H4 (cell line): ENCODE measurements at places on chromosomes 5 and 9. TPM values are rescaled to one million over a fixed set of nuclear protein-coding genes. Genes with fewer than 3 reads are reported as not detected.

- DNase-seq = peak; percentile 37
Measured at GRCh38 chr9:129237164-129237611, 59.1 kb upstream of the IER5L start.

DNA sequence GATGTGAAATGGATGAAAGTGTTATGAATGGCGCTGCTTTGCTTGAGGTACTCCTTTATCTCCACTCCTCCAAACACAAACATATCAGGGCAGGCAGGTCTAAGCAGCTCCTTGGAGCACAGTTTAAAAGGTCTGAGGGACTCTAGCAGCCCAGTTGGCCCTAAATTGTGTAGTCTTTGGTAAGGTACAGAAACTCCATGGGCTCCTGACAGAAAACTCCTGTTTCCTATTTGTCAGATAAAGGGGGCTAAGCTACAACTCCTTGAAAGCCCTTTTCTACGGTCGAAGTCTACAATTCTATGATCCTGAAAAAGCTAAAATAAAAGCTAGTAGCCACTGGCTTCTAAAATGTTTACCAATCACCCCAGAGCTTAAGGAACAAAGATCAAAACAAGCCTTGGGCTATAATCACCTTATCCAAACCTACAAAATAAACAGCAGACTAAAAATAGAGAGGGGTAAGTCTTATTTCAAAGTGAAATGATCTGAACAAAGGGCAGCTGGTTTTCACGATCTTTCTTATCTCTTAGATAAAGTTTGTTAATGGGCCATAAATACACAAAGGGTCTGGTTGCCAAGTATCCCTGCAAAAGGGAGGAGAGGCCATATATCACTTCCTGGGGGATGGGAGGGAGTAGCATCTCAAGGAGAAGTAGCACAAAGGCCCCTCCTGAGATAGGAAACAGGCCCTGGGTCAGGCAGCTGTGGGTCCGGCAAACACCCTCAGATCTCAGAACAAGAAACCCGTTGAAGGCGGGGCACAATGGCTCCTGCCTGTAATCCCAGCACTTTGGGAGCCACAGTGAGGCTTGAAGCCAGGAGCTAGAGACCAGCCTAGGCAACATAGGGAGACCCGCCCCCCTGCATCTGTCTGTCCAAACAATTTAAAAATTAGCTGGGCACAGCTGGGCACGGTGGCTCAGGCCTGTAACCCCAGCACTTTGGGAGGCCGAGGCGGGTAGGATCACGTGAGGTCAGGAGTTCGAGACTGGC is 28.3 kb upstream of the DENND4C start:
- DNase-seq = no peak

The C9orf153 gene
- not detected in 2 replicates for total RNA-seq

DNA sequence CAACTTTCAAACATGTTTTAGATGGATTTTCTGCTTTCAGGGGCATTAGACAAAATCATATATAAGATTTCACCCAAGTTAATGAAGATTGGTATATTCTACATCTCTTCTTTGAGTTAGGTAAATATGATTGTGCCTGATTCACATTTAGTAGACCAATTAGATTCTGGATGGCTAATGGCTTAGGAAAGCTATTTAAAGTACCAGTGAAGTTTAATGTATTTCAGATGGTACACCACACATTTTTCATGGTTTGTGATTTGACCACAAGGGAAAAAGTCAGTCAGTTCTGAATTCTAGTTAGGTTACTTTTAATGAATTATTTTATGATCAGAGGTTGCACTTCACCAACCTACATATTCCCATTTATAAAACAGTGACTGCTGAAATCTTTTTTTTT is 409.7 kb downstream of the ADGRV1 start:
- no peak for DNase-seq

- no peak for DNase-seq
Measured at GRCh38 chr5:34915856-34916192, 313 bp downstream of the BRIX1 start.
